ENCODE measurements at places on chromosomes 5 and 9. TPM values are rescaled to one million over a fixed set of nuclear protein-coding genes. Genes with fewer than 3 reads are reported as not detected.

DNA sequence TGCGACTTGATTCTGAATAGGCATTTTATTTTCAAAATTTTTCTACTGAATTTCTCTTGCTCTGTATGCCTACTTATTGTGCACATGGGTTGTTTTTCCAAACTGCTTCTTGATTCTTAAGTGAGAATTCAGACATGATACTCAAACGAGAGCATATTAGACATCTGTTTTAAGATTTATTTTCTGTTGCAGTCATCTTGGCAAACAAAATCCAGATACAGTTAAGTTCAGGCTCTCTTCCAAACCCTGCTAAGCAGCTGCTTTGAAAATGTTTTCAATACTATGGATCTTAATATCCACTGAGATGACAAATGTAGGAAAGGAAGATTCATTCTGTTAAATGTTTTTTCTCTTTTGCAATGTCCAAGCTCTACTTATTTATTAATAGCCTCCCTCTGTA lies 4.5 kb downstream of the TMEM215 start:
- H3K27ac ChIP-seq, result no peak overlapping the region
- no peaks in the 10 kb centered on the region for H3K27me3 ChIP-seq
- no peaks in the 10 kb centered on the region for H3K36me3 ChIP-seq
- H3K4me1 ChIP-seq, result no peaks in the 10 kb centered on the region
- DNase-seq, result no peak
- H3K4me3 ChIP-seq, result no peak overlapping the region

DNA sequence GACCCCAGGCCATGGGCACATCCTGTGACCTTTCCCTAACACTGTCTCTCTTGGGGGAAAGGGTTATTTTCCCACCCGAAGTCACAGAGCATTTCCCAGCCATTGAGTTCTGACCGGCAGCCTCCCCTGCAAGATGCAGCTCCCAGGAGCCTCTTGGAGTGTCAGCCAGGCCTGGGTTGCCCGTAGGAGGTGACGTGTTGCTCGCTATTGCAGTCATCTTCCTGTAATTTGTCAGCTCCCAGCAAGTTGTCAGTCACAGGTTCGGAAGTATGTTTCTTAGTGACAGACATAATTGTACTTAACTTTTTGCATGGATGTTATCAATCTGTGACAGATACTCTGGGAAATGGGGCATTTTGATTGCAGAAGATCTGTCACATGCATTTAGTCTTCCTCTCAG lies 74.5 kb downstream of the MVB12B start:
- no peaks in the 10 kb centered on the region for H3K36me3 ChIP-seq
- DNase-seq, result no peak
- no peak overlapping the region for H3K27ac ChIP-seq
- H3K4me3 ChIP-seq, result no peak overlapping the region
- no peaks in the 10 kb centered on the region for H3K4me1 ChIP-seq

- H3K4me3 ChIP-seq, result no peak overlapping the region
- no peaks in the 10 kb centered on the region for H3K27me3 ChIP-seq
- H3K27ac ChIP-seq, result no peak overlapping the region
- H3K4me1 ChIP-seq, result no peaks in the 10 kb centered on the region
Observed at GRCh38 chr5:166338801-166339200, 1952.6 kb upstream of the WWC1 start.

DNA sequence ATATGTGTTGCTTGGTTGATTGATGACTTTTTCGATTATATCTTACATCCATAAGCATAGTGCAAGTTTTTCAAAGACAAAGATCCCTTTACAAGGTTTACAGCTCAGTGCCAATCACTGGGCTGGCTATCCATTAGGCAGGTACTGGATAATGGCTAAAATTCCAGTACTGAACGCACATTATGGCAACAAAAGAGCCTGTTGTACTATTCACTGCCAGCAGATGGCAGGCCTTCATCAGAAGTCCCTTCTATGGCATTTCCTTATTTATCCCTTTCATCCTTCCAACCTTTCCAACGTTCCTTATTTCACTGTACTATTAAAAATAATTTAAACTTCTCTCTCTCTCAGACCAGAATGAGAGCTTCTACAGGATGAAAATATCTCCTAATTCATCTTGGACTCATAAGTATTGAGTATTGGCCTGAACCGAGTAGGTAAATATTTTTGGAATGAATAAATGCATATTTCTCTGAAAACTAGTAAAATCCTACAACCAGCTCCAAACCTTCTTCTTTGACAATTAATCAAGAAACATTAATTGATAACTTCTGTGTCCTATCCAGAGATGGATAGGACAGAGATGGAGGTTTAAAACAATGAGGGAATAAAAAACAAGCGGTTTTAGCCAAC lies 6.7 kb upstream of the WNT8A start:
- no peaks in the 10 kb centered on the region for H3K36me3 ChIP-seq
- H3K27me3 ChIP-seq, result no peaks in the 10 kb centered on the region
- H3K4me1 ChIP-seq, result no peaks in the 10 kb centered on the region
- H3K4me3 ChIP-seq, result no peak overlapping the region
- H3K27ac ChIP-seq, result no peak overlapping the region

The ADCY2 gene
- not detected for total RNA-seq

The MFAP3 gene
- total RNA-seq, result 29.3 TPM

- H3K27ac ChIP-seq, result no peak overlapping the region
- H3K4me3 ChIP-seq, result no peak overlapping the region
- no peak for DNase-seq
- H3K36me3 ChIP-seq, result no peaks in the 10 kb centered on the region
- H3K27me3 ChIP-seq, result peaks cover 55% of the 10 kb centered on the region
Observed at GRCh38 chr9:113932906-113933584, 56.9 kb downstream of the ZNF618 start.

The ABO gene
- total RNA-seq, result 1.2 TPM

- DNase-seq, result no peak
- no peak overlapping the region for H3K27ac ChIP-seq
- no peaks in the 10 kb centered on the region for H3K36me3 ChIP-seq
- no peak overlapping the region for H3K4me3 ChIP-seq
- H3K27me3 ChIP-seq, result no peaks in the 10 kb centered on the region
Observed at GRCh38 chr9:77183581-77183980, 6.2 kb downstream of the VPS13A start.

The BARHL1 gene
- not detected for total RNA-seq

DNA sequence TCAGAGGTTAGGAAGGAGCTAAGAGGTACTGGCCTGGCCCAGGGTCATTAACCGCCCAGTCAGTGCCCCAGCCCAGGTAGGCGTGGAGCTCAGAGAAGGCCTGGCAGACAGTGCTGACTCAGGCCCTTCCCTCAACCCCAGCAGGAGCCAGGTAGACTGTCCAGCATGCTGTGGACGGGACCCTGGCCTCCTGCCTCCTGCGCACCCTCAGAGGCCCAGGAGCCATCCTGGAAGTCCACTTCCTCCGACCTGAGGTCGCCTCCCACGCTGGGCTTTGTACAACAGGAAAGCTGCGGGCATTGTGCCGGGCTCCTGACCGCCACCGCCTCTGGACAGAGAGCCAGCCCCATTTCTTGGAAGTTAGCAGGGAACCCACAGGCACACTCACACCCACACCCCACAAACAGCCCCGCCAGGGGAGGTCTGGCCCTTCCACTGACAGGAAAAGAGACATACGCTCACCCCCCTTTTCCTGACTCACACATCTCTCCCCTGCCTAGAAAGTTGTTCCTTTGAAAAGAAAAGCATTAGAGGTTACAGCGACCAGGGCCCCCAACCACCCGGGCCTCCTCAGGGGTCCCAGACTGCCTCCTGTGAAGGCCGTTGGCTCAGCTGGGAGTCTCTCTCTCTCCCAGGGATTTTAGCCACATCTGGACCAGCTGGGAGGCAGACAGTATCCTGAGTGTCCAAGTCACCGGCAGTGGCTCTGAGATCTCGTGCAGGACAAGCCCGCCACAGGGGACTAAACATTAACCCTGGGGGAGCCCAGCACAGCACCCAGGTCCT lies 7.7 kb downstream of the RALGDS start:
- no peaks in the 10 kb centered on the region for H3K27me3 ChIP-seq
- no peak for DNase-seq
- H3K27ac ChIP-seq, result no peak overlapping the region
- no peak overlapping the region for H3K4me3 ChIP-seq
- H3K36me3 ChIP-seq, result no peaks in the 10 kb centered on the region
- peaks cover 10% of the 10 kb centered on the region for H3K4me1 ChIP-seq

- DNase-seq, result no peak
- H3K4me1 ChIP-seq, result no peaks in the 10 kb centered on the region
- H3K27me3 ChIP-seq, result peaks cover 68% of the 10 kb centered on the region
- no peak overlapping the region for H3K4me3 ChIP-seq
Observed at GRCh38 chr5:168120401-168121137, 170.9 kb upstream of the WWC1 start.

GRCh38 chr9:37963936-37964739 lies 60.2 kb upstream of the SLC25A51 start:
- peaks cover 5% of the 10 kb centered on the region for H3K36me3 ChIP-seq
- no peaks in the 10 kb centered on the region for H3K27me3 ChIP-seq
- H3K4me1 ChIP-seq, result peaks cover 61% of the 10 kb centered on the region
- peak; percentile 60 for DNase-seq
- peak overlapping the region; percentile 4 for H3K4me3 ChIP-seq

DNA sequence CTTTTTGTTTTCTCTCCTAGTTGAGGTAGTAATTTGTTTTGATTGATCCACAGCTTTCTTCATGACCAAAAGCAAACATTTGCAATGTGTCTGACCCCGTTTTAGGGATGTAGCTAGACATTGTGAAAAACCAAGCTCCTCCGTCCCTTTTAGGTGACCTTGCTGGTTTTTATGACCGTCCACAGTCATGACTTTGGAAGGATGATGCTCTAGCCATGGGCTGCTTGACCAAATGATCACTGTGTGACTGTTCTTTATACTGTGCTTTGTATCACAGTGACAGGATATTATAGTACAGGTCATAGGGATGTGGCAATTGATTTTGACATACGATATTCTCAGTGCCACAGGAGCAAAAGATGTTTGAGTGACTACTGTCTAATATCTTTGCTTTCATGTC lies 54.4 kb downstream of the KCNN2 start:
- no peaks in the 10 kb centered on the region for H3K36me3 ChIP-seq
- H3K4me1 ChIP-seq, result no peaks in the 10 kb centered on the region
- DNase-seq, result no peak
- no peak overlapping the region for H3K4me3 ChIP-seq
- H3K27ac ChIP-seq, result no peak overlapping the region
- H3K27me3 ChIP-seq, result no peaks in the 10 kb centered on the region

The C9orf153 gene
- total RNA-seq, result 0.52 TPM

The PCDHA12 gene
- not detected for total RNA-seq

- no peaks in the 10 kb centered on the region for H3K27me3 ChIP-seq
- H3K36me3 ChIP-seq, result no peaks in the 10 kb centered on the region
- H3K4me3 ChIP-seq, result no peak overlapping the region
- no peak for DNase-seq
- H3K27ac ChIP-seq, result no peak overlapping the region
Observed at GRCh38 chr9:15182101-15182551, 124.9 kb downstream of the TTC39B start.

DNA sequence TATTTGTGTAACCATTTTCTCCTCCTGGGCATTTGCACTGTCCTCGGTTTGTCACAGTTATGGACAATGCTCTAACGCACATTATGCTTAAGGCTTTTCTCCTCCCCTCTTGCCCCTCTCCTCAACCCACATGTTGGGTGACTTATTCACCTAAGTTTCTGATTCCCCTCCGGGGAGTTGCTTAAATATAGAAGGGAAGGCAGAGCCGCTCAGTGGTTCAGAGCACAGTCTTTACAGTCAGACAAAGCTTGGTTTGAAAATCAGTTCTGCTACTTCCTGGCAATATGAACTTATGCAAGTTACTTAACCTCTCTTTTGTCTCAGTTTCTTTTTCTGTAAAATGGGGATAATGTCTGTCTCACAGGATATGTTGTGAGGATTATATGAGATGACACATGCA lies 41.2 kb upstream of the SPRY4 start:
- no peak for DNase-seq
- H3K4me3 ChIP-seq, result no peak overlapping the region
- H3K36me3 ChIP-seq, result no peaks in the 10 kb centered on the region
- H3K27me3 ChIP-seq, result no peaks in the 10 kb centered on the region
- H3K27ac ChIP-seq, result no peak overlapping the region
- H3K4me1 ChIP-seq, result peaks cover 39% of the 10 kb centered on the region

The GNG10 gene
- 70.8 TPM for total RNA-seq

DNA sequence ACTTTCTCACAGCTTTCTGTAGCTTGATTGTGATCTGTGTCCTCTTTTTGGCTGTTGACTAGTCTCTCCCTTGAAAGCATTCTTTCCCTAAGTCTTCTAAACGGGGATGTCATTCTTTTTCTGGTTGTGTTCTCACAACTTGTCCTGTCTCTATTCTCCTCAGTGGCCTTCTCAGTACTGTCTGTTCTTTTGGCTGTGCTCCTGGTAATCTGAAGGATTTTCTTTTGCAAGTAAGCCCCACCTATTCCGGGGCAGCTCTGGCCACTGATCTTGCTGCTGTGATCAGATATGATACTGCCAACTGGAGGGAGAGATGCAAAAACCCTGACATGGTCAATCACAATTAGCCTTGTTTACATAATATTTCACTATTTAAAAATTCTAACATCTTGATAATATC lies 172.2 kb downstream of the CDC42SE2 start:
- H3K36me3 ChIP-seq, result peaks cover 11% of the 10 kb centered on the region
- no peak overlapping the region for H3K4me3 ChIP-seq
- H3K4me1 ChIP-seq, result no peaks in the 10 kb centered on the region
- no peaks in the 10 kb centered on the region for H3K27me3 ChIP-seq
- DNase-seq, result no peak

The PURA gene
- 17.9 TPM for total RNA-seq

GRCh38 chr5:88643315-88643714 lies 239.7 kb downstream of the MEF2C start:
- H3K27ac ChIP-seq, result no peak overlapping the region
- H3K4me3 ChIP-seq, result no peak overlapping the region
- no peaks in the 10 kb centered on the region for H3K27me3 ChIP-seq
- no peak for DNase-seq
- no peaks in the 10 kb centered on the region for H3K36me3 ChIP-seq
- H3K4me1 ChIP-seq, result no peaks in the 10 kb centered on the region

- no peak overlapping the region for H3K27ac ChIP-seq
- H3K4me1 ChIP-seq, result 0 out of 2 replicates have a peak, but pooled peaks cover 6% of the 10 kb centered on the region
- H3K4me3 ChIP-seq, result no peak overlapping the region
- DNase-seq, result no peak
- H3K27me3 ChIP-seq, result no peaks in the 10 kb centered on the region
Observed at GRCh38 chr9:135908754-135909204, 1.4 kb upstream of the CAMSAP1 start.

The KIAA0825 gene
- 1.9 TPM for total RNA-seq

GRCh38 chr5:159463590-159464321 lies 133.5 kb upstream of the IL12B start:
- no peak overlapping the region for H3K4me3 ChIP-seq
- no peak overlapping the region for H3K27ac ChIP-seq
- H3K4me1 ChIP-seq, result peaks cover 40% of the 10 kb centered on the region
- peak; percentile 86 for DNase-seq
- no peaks in the 10 kb centered on the region for H3K36me3 ChIP-seq
- H3K27me3 ChIP-seq, result no peaks in the 10 kb centered on the region
